ENCODE measurements at places on chromosomes 2 and 18.

DNA sequence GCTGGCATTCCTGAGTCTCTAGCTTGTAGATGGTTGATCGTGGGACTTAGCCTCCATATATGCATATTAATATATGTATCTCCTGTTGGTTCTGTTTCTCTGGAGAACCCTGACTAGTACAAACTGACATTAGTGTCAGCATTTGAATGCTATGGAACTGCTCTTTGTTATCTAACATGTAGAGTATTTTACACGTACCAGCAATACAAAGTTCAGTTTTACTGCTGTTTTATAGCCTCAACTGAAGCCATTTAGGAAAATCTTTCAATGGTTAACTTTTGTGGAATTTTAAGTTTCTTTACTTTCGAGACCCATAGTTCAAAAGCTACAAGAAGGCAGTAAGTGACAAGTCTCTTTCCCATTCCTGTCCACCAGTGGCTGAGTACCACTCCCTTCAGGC is 418.4 kb downstream of the NUP35 start:
- DNase-seq: no peak

DNA sequence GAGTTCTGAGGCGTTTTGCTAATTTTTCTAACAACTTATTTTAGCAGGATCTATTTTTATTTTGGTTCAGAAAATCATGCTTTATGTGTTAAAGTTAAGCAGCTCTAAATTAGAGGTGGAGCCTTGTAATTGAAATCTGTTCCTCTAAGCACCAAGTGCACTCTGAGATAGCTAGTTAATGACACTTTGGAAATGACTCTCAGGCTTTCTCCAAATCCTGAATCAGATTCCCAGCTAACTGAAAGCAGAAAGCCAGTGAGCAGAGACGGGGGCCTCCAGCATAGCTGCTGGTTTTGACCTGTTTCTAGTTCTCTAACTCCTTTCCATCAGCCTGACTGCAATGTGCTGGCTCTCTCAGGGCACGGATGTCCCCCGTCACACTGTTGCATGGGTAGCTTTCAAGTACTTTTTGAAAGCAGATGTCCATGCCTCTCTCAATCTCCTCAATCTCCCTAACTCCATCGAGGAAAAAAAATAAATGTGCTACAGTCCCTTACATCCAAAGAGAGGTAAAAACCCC is 326.5 kb downstream of the SATB2 start:
- no peak for DNase-seq

DNA sequence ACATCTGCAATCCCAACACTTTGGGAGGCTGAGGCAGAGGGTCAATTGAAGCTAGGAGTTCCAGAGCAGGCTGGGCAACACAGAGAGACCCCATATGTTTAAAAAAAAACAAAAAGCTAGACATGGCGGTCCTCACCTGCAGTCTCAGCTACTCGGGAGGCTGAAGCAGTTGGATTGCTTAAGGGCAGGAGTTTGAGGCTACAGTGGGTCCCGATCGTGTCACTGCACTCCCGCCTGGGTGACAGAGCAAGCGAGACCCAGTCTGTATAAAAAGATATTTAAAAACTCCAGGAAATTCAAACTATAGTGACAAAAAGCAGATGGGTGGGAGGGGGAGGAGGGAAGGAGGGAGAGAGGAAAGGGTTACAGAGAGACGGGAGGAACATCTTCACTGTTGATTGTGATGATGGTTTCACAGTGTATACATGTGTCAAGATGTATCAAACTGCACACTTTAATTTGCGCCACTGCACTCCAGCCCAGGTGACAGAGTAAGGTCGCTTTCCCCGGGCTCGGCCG is 942 bp upstream of the ZNF236 start:
- DNase-seq: no peak

GRCh38 chr2:170707821-170708795 is 7.0 kb upstream of the SP5 start:
- DNase-seq: no peak

- DNase-seq: no peak
Observed at GRCh38 chr2:70440621-70441020, 113.0 kb downstream of the TGFA start.

DNA sequence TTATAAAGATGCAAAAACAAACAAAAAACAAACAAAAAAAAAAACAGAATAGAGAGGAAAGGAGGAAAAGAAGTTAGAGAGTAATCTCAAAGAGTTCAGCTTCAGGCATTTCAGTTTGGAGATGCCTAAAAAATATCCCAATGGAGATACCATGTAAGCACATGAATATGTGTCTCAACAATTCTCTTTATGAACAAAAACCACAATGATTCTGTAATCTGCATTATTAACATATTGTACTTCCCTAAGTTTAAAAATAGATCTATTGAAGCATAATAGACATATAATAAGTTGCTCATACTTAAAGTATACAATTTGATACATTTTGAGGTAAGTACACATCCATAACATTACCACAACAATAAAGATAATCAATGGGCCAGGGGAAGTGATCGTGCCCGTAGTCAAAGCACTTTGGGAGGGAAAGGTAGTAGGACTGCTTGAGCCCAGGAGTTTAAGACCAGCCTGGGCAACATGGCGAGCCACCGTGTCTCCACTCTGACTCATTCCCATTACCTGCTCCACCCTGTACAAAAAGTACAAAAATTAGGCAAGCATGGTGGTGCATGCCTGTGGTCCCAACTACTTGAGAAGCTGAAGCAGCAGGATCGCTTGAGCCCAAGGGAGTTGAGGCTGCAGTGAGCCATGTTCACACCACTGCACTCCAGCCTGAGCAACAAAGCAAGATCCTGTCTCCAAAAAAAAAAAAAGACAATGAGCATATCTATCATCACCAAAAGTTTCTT is 158.9 kb downstream of the ATAD2B start:
- no peak for DNase-seq

GRCh38 chr2:147623328-147623727 is 221.5 kb upstream of the ACVR2A start:
- no peak for DNase-seq

GRCh38 chr2:11286323-11286722 is 58.1 kb downstream of the ROCK2 start:
- no peak for DNase-seq

DNA sequence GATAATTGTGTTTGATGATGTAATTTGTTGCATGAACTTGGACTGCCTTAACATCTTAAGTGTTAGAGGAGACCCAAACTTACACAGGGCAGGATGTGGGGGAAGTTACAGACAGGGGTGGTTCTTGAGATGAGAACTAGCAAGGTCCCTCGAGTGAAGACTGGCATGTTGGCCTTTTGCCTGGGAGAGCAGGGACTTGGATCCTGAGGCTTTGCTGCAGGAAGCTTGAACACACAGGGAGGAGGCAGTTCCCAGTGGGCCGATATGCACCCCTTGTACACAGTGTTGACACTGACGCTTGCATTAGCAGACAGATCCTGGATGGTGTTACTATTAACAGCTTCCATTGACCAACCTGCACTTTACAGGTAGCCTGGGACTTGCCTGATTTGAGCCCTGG is 47.5 kb downstream of the CHRNA1 start:
- no peak for DNase-seq

DNA sequence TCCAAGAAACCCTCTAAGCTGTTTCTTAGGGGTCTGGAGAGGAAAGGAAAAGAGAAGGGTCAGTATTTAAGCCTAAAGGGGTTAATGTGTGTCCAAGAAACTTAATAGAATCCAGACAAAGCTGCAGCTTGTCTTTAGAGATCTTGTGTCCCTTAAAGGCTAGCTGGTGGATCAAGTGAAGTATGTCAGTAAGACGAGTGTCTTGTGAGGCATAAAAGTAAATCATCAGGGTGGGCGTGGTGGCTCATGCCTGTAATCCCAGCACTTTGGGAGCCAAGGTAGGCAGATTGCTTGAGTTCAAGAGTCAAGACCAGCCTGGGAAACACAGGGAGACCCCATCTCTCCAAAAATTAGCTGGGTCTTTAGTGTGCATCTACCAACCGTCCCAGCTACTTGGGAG is 47.8 kb downstream of the CERS6 start:
- no peak for DNase-seq

- DNase-seq: no peak
Observed at GRCh38 chr2:25700221-25700660, 26.9 kb upstream of the DTNB start.

- DNase-seq: no peak
Observed at GRCh38 chr18:64132871-64133270, 16.0 kb downstream of the LINC00305 start.

- no peak for DNase-seq
Observed at GRCh38 chr2:168703926-168704325, 98.5 kb upstream of the NOSTRIN start.

DNA sequence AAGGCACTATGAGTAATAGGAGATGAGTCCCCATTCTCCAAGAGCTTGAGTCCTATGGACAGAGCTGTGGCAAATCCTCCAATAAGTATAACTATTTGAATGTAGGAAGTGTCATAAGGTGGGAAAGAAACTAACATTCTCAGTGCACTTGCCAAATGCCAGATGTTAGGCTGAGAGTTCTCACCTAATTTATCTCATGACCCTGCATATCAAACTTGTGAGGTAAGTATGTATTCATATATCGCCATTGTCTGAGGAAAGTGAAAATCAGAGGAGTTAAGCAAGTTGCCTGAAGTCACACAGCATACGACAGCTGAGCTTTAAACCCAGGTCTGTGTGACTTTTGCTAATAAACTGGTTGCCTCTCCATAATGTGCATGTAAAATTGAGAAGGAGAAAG is 169.5 kb downstream of the TTC32 start:
- DNase-seq: no peak

DNA sequence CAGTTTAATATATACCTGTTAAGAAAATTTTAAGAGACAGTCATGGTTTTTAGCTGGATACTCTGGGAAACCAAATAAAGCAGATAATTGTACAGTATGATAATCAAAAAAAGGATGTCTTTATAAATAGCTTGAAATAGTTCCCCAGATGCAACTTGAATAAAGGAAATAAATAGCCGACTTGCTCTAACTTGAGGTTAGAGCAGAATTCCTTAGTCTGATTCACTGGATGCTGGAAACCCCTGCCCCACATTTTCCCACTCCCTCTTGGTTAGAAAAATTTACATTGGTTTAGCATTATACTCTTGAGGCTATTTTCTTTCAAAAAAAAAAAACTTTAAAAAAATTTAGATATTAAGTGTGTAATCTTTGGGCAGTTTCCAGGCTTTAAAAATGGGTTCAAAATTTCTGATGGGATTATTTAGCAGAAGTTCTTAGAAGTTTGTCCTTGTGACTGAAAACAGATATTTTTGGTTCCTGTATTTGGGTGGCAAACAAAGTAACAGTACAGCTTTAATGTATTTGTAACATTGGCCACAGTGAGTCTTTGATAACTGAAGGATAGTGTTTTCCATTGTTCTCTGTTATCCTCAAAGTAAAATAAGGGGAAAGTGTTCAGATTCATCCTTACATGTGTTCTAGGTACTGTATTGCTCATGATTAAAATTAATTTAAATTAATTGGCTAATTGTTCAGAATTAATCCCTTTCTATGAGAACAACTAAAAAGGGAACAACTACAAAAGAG is 39.6 kb downstream of the ITGAV start:
- no peak for DNase-seq

- no peak for DNase-seq
Observed at GRCh38 chr2:203690117-203690431, 16.4 kb upstream of the CD28 start.

- DNase-seq: no peak
Observed at GRCh38 chr2:134132490-134132857, 121.4 kb upstream of the MGAT5 start.
